ENCODE measurements at places on chromosomes 3 and 15. TPM values are rescaled to one million over a fixed set of nuclear protein-coding genes. Genes with fewer than 3 reads are reported as not detected.

- no peaks in the 10 kb centered on the region for H3K27me3 ChIP-seq
- H3K36me3 ChIP-seq = no peaks in the 10 kb centered on the region
- no peak overlapping the region for H3K27ac ChIP-seq
- DNase-seq = no peak
Observed at GRCh38 chr3:156687023-156687422, 12.6 kb downstream of the TIPARP start.

DNA sequence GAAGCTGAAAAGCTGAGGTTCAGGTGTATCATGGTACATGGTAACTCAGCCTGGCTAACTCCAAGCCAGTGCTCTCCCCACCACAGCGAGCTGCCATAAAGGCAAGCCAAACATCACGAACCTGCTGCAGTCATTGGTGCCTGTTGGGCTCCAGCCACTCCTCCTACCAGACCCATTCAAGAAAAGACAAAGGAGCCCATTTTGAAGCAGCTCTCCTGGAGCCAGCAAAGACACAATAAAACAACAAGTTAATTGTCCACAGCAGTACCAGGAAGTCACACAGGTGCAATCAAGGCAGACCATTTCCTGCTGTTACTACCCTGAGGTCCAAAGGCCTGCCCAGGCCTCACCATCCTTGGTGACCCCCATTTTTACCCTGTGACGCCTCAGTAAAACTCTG lies 77.6 kb downstream of the DAPK2 start:
- H3K27me3 ChIP-seq = peaks cover 5% of the 10 kb centered on the region
- no peak for DNase-seq
- H3K4me3 ChIP-seq = peak overlapping the region; percentile 51
- peaks cover 40% of the 10 kb centered on the region for H3K4me1 ChIP-seq

DNA sequence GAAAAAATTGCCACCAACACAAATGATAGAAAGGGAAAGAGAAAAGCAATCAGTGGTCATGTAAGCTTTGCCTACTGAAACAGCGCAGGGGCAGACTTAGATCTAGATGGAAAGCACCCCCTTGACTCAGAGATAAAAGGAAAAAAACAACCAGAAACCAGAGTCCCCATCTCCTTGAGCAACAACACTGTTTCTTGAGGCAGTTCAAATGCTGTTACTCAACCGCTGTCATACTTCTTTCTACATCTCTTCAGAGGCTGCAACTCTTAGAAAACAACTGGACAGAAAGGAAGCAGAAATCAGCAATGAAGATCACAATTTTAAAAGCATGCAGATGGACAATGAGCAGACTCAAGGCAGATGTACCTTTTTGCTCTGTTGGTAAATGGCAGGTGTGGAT lies 36.5 kb downstream of the FSIP1 start:
- H3K36me3 ChIP-seq = no peaks in the 10 kb centered on the region
- no peak overlapping the region for H3K4me3 ChIP-seq
- DNase-seq = no peak
- no peak overlapping the region for H3K27ac ChIP-seq
- H3K4me1 ChIP-seq = peaks cover 7% of the 10 kb centered on the region

DNA sequence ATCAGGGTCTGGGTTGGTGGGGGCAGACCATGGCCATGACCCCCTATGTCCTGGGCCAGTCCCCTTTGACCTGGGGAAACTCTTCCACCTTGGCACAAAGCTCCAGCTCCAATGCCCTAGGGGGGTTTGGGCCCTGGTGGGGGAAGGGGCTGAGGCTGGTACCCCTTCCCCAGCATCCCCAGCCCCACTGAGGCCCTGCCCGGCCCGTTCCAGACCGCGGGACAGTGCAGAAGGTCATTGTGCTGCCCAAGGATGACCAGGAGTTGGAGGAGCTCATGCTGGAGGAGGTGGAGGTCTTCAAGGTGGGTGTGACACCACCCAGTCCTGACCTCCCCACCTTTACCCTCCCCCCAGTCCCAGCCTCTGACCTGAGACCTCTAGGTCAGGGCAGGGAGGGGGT lies 6.2 kb upstream of the GNAT1 start:
- H3K4me3 ChIP-seq = no peak overlapping the region
- no peak overlapping the region for H3K27ac ChIP-seq
- no peak for DNase-seq
- no peaks in the 10 kb centered on the region for H3K4me1 ChIP-seq

MESP1 gene
- not detected for total RNA-seq

ARHGEF26 gene
- total RNA-seq = 22.9 TPM

ARGFX gene
- total RNA-seq = not detected

DNA sequence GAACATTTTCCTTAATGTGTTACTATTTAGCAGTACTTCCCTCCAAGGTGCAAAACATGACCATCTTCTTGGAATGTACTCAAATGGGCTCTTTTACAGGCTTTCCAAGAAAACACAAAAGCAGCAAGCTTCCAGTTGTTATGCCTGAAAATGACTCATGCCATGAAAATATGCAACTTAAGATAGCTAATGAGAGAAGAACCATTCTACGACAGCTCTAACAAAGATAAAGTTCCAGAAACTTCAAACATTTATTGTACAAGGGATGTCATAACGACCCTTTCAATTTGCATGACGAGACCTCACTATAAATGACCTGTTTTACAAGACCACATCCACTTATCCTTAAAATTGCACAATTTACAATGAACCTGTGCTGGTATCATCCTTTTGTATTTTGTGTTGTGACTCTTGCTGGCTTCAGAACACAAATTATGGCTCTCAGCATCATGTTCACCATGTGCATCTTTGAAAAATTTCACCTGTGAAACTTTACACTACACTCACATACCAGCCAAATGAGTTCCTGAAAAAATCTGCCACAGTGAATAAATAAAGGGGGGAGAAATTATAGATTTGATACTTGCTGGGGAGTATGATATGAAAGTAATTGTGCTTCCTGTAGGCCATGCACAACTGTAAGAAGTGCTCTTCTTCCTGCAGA lies 433.7 kb downstream of the MAGI1 start:
- H3K27me3 ChIP-seq = no peaks in the 10 kb centered on the region
- peaks cover 7% of the 10 kb centered on the region for H3K4me1 ChIP-seq
- H3K4me3 ChIP-seq = no peak overlapping the region
- DNase-seq = no peak

GRCh38 chr3:137205394-137206045 lies 247.7 kb downstream of the IL20RB start:
- no peak for DNase-seq
- no peak overlapping the region for H3K27ac ChIP-seq
- H3K36me3 ChIP-seq = no peaks in the 10 kb centered on the region

- no peak for DNase-seq
- H3K4me1 ChIP-seq = no peaks in the 10 kb centered on the region
- no peak overlapping the region for H3K4me3 ChIP-seq
- peaks cover 2% of the 10 kb centered on the region for H3K27me3 ChIP-seq
- H3K36me3 ChIP-seq = no peaks in the 10 kb centered on the region
- no peak overlapping the region for H3K27ac ChIP-seq
Observed at GRCh38 chr3:94978084-94978483, 915.2 kb downstream of the NSUN3 start.

- H3K36me3 ChIP-seq = no peaks in the 10 kb centered on the region
- H3K4me3 ChIP-seq = no peak overlapping the region
- no peaks in the 10 kb centered on the region for H3K4me1 ChIP-seq
- DNase-seq = no peak
Observed at GRCh38 chr3:62727536-62727935, 147.7 kb downstream of the CADPS start.
